ENCODE measurements at places on chromosomes 12 and 14.

DNA sequence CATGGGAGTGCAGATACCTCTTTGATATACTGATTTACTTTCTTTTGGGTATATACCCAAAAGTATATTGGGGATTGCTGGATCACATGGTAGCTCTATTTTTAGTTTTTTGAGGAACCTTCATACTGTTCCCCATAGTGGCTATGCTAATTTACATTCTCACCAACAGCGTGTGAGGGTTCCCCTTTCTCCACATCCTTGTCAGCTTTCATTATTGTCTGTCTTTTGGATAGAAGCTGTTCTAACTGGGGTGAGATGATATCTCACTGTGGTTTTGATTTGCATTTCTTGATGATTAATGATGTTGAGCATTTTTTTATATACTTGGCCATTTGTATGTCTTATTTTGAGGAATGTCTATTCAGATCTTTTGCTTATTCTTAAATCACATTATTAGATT, 44.1 kb upstream of the JDP2 start:
- no peak for DNase-seq

DNA sequence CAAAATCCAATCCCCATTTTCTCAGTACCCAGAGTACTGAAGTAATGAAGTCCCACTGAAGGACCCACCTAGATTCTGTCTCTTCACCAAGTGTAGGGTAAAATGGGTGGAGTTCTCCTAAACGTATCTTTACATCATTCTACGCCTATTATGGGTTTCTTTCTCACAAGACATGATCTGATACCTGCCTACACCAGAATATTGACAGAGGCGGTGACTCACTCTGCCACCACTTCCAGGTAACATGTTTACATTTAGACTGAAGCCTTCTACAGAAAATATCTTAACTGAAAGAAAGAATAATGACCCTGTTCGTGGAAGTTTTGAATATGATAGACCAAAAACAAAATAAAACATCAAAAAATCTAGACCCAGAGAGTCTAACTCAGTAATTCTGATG, 89.8 kb downstream of the BTG1 start:
- DNase-seq: no peak

- DNase-seq: peak; percentile 28
Measured at GRCh38 chr12:101414533-101415119, 7.1 kb upstream of the ARL1 start.

DNA sequence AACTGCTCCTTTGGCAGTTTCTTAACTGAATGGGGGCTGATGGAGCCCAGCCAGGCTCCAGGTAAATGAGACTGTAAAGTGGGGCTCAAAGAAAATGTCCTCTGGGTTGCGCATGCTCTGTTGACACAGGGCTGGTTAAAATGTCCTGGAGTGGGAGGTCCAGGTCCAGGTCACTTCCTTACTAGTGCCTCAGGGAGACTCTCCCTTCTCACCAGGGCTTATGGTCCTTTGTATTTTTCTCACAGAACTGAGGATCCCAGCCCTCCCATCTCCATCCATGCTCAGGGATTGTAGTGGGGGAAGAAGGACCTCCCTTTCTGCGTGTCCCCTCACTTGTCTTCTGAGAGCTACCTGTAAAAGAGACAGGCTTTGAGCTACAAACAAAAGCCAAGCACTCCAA, 77.5 kb downstream of the SSPN start:
- DNase-seq: no peak

DNA sequence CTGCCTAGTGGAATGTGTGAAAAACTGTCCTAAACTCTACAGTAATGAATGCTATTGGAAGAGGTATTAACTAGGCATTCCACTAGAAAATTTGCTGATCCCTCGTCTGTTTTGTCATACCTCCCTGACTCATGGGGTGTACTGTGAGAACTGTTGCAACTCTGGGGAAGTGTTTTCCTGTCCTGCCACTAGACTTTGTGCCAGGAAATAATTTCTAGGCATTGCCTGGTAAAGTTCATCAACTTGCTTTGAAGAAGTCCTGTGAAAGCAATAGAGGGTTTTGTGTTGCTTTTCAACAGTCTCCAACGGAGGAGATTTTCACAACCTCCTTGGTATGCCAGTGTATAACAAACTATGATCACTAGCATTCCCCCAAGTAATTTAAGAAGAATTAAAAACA, 139.9 kb downstream of the AKAP6 start:
- peak; percentile 37 for DNase-seq

GRCh38 chr14:99749142-99749541, 44.1 kb upstream of the EML1 start:
- no peak for DNase-seq

GRCh38 chr12:19547271-19547671, 108.0 kb downstream of the AEBP2 start:
- no peak for DNase-seq

DNA sequence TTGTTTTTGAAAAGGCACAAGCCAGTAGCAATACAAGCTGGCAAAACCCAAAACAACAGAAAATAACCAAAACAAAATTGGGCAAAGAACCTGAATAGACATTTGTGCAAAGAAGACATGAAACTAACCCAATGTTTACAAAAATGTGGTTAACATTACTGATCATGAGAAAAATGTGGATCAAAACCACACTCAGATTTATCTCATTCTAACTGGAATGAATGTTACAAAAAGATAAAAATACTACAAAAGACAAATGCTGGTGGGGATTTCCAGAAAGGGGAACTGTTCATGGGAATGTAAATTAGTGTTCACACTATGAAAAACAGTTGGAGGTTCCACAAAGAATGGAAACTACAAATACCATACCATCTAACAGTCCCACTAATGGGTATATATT, 26.6 kb downstream of the ASCL4 start:
- DNase-seq: no peak

- no peak for DNase-seq
Measured at GRCh38 chr14:79781882-79782281, 429.4 kb downstream of the DIO2 start.

GRCh38 chr12:72313806-72314205, 41.6 kb downstream of the TRHDE start:
- no peak for DNase-seq

DNA sequence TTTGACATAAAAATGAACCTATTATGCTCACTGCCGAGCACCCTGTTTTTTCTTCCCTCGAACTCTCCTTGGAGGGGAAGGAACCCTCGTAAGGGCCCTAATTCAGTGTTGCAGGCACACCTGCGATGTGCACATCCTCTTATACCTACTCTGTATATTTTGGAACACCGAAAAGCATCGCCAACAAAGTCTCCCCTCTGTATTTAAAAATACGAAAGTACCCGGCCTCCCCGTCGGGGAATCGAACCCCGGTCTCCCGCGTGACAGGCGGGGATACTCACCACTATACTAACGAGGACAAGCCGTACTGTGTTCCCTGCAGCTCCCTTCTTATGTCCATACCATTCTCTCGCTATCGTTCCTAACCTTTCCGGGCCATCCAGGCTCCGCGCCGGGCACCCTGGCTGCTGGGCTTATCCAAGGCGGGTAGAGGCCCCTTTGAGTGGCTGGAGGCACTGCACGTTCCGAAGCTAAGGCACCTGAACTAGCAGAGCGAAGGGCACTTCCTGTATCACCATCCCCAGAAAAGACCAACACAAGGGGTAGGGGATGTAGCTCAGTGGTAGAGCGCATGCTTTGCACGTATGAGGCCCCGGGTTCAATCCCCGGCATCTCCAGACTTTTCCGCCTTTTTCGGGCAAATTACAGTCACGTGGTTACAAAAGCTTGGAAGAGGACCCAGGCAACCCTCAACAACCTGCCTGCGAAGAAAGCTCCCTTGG, 25.1 kb upstream of the UBC start:
- peak; percentile 92 for DNase-seq

- DNase-seq: peak; percentile 38
Measured at GRCh38 chr12:8687846-8688601, 9.8 kb upstream of the RIMKLB start.

- no peak for DNase-seq
Measured at GRCh38 chr12:62543324-62543723, 76.7 kb downstream of the MON2 start.

DNA sequence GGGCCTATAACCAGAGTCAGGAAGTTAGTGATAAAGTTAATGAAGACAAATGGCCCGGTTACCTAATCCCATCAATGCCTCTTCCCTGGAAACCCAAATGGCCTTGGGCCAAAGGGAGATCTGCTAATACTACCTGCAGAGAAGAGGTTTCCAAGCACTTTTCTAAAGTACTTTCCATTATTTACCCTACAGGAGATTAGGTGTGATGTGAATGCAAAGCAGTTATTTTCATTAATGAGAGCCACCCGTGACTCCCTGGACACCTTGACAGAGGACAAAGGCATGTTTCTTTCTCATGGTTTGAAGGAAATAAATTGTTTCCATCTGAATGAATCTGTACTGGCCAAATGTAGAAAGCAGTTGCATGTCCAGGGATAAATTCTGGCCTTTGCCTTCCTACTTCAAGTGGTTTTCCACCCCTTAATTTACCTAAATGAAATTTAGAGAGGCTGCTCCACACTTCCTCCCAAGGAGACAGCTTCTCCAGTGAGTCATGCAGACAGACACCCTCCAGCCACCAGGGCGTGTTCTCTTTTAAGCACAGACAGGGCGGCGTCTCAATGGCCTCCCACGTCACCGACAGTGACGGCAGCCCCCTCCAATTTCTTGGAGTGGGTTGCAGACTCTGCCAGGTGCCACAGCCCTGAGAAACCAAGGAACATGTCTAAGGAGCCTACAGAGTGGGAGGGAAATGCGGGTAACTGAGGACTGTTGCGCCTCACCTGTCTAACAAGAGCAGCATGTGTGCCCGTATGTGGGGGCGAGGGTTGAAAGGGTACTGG, 43.9 kb upstream of the GNPNAT1 start:
- DNase-seq: peak; percentile 6

DNA sequence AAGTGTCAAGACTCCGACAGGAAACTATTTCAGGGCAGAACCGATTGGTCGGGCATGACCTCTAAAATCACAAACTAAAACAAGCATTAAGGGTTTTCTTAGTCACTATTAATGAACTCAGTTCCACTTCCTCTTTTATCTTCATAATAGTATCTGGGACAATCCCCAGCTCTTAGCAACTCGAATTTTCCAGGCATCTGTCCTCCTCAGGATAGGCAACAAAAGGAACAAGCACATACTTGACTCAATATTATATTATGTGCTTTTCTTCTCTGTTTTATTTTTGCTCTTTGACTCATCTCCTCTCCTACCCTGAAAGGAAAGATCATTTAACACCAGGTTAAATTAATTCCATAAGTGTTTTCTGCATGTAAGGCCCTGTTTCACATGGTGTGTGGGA, 638.3 kb upstream of the TBX3 start:
- peak; percentile 60 for DNase-seq

DNA sequence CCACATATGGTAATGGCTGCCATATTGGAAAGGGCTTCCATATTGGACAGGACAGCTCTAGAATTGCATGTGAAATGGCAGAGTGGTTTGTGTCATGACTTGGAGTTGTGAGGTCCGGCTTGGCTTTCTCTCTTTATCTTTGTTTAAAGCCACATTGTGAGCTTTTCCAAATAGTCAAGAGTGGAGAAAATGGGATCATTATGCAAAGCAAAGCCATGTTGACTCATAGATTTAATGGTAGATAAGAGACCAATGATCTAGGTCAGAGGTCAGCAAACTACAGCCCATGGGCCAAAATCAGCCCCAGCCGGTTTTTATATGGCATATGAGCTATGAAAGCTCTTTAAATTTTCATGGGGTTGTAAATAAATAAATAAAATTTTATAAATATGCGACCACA, 449.1 kb downstream of the BCL11B start:
- DNase-seq: no peak

GRCh38 chr12:29591140-29592020, 93.9 kb upstream of the OVCH1 start:
- no peak for DNase-seq

GRCh38 chr12:120640861-120641833, 721 bp downstream of the CABP1 start:
- no peak for DNase-seq

DNA sequence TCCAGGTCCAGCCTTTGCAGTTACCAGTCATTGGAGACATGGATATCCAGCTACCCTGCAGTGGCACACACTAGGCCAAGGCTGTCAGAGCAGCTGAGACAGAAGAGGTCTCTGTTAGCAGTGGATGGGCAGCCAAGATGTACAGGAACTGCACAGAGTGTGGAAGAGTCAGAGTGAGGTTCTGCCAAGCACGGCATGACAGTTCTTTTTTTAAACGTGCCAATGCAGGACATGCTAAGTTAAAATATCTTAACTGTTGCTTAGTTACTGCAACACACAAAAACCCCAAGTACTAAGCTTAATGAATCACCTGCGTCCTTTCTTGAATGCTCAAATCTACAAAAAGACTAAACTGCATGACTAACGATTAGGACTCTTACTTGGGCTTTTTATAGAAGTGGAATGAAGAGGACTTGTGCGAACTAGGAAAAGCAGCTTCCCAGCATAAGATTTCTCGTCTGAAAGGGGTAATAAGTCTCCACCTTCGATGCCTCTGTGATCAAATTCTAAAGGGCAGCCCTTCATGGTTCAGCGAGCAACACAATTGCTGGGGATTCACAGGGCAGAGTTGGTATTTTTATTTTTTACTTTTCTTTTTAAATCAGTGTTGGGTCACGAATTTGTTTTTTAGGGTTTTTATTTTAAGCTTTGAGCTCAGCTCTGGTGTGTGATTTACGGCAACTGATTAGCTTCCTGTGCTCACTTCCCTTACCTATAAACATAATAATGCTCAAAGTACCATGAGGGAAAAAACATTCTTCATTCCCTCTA, 20.6 kb downstream of the MAPK1IP1L start:
- peak; percentile 62 for DNase-seq

GRCh38 chr12:123102781-123103503, 47.9 kb downstream of the PITPNM2 start:
- DNase-seq: no peak

DNA sequence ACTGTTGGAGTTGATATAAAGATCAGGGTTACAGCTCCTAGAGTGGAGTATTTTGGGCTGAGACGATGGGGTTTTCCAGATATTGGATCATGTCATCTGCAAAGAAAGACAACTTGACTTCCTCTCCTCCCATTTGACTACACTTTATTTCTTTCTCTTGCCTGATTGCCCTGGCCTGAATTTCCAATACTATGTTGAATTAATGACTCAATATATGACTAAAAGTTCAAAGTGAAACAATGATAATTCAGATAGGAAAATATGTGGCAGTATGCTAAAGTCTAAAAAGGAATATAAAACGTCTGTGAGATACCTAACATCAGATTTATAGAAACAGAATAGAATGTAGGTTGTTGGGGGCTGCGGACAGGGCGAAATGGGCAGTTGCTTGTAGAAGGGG, 72.2 kb downstream of the BHLHE41 start:
- no peak for DNase-seq

GRCh38 chr12:69563166-69563762, 22.0 kb upstream of the CCT2 start:
- DNase-seq: no peak
